ENCODE measurements at places on chromosomes 5 and 9. TPM values are rescaled to one million over a fixed set of nuclear protein-coding genes. Genes with fewer than 3 reads are reported as not detected.
A peak's percentile ranks its signal among the peaks of the same experiment; 100 is the strongest.

GRCh38 chr9:123438821-123439220, 82.8 kb downstream of the CRB2 start:
- peaks cover 36% of the 10 kb centered on the region for H3K36me3 ChIP-seq
- H3K27ac ChIP-seq, result no peak overlapping the region
- no peak for DNase-seq
- no peaks in the 10 kb centered on the region for H3K27me3 ChIP-seq
- no peaks in the 10 kb centered on the region for H3K4me1 ChIP-seq

GRCh38 chr5:35828082-35828598, 28.6 kb upstream of the IL7R start:
- H3K4me1 ChIP-seq, result no peaks in the 10 kb centered on the region
- no peaks in the 10 kb centered on the region for H3K36me3 ChIP-seq
- H3K27me3 ChIP-seq, result no peaks in the 10 kb centered on the region
- H3K4me3 ChIP-seq, result no peak overlapping the region

GRCh38 chr5:35665096-35665495, 47.4 kb downstream of the SPEF2 start:
- no peak overlapping the region for H3K4me3 ChIP-seq
- no peak for DNase-seq
- H3K4me1 ChIP-seq, result no peaks in the 10 kb centered on the region
- H3K27me3 ChIP-seq, result no peaks in the 10 kb centered on the region
- no peaks in the 10 kb centered on the region for H3K36me3 ChIP-seq
- no peak overlapping the region for H3K27ac ChIP-seq

DNA sequence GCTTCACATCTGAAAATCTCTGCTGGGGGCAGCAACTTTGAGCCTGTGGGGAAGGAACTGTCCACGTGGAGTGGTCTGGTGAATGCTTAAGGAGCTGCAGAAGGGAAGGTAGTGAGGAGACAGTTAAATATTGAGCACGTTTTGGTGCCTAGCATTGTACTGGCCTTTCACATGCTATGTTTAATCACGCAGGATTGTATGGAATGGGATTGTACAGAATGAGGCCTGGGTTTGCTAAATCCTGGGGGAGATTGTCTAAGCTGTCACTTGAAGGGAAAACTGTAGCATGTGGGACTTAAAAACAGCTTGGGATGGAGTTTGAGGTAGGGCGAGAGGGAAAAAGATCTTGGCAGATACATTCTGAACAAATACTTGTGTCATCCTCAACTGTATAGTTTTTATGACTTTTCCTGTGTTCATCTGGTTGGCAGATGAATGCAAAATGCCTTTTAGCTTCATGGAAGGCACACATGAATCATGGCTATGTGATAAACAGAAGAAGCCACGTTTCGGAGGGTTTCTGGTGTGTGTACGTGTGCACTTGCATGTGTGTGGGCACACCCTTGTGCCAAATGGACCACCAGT, 106.6 kb downstream of the TMC1 start:
- H3K4me3 ChIP-seq, result no peak overlapping the region
- H3K4me1 ChIP-seq, result no peaks in the 10 kb centered on the region
- H3K27me3 ChIP-seq, result no peaks in the 10 kb centered on the region
- no peak for DNase-seq

DNA sequence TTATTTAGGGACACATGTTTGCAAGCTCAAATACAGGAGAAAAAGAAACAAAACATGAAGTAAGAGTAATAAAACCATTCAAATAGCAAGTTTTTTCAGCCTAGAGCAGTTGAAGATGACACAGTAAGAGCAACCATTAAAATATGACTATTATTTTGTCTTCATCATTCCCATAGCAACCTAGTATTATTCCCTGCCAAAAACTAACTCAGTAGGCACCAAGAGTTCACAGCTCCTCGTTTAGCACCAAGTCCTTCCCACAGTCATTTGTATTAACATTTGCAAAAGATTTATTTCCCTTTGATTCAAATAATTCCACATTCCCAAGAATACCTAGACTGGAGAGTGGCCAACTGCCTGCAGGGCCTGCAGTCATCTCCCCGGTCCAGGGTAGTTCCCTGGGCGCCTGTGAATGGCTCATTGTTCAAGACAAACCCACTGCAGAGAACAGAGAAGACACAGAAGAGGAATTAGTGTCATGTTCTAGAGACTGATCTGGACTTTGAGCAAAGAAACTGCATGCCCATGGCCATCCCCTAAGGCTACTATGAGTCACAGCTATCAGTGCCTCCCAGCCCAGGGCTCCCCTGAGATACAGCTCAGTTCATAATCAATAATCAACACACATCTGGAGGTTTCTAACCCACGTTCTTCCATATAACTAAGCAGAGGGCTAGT, 139.1 kb upstream of the MAP3K1 start:
- no peak overlapping the region for H3K27ac ChIP-seq
- no peak for DNase-seq
- no peaks in the 10 kb centered on the region for H3K27me3 ChIP-seq
- peaks cover 25% of the 10 kb centered on the region for H3K4me1 ChIP-seq
- H3K36me3 ChIP-seq, result no peaks in the 10 kb centered on the region
- H3K4me3 ChIP-seq, result no peak overlapping the region

DNA sequence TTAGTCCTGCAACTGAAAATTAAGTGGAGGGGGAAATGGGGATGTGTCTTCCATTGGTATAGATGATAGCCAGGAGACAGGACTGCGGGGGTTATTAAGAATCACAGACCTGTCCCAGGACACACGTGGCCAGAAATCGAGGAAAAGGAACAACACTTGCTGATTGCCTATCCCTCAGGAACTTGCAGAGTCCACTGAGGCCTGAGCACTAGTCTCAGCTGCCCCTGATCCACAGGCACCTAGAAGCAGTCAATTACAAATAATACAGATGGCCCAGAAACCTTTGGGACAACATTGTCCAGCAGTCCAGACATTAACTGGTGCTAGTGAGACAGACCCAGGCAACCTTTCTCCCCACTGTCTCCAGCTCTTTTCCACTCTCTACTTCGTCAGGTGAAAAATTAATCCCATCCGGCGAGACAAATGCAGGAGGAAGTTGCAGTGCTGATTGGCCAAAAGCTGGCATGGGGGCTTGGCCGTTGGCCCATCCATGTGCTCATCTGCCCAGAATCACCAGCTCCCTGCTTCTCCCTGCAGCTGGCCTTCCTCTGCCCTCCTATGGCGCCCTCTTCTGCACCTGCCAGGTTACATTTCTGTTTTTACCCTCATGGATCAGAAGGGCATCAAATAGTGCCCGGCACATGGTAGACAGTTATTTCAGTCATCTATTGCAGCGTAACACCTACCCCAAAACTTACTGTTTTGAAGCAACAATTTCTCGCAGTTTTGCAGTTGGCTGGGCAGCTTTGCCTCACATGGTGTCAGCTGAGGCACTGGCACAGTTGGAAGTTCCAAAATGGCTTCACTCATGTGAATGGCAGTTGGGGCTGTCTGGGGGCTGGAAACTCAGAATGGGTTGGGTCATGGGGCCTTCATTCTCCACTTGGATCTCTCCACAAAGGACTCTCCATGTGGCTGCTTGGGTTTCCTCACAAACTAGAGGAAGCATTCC, 3.6 kb upstream of the B4GALT1 start:
- no peak overlapping the region for H3K27ac ChIP-seq
- H3K36me3 ChIP-seq, result no peaks in the 10 kb centered on the region
- H3K4me1 ChIP-seq, result peaks cover 14% of the 10 kb centered on the region
- DNase-seq, result peak; percentile 53
- no peaks in the 10 kb centered on the region for H3K27me3 ChIP-seq

SLC1A1 gene
- 0.10 TPM for polyA plus RNA-seq

PLAC8L1 gene
- not detected for polyA plus RNA-seq

Data from B cell (primary cell).